GM12878 (cell line): ENCODE measurements at places on chromosomes 4 and X. TPM values are rescaled to one million over a fixed set of nuclear protein-coding genes. Genes with fewer than 3 reads are reported as not detected.

CXCL8 gene
- 0.09 TPM in 1 of 2 replicates, not detected in the other for polyA plus RNA-seq

SGMS2 gene
- polyA plus RNA-seq = not detected in 2 replicates

FGFBP1 gene
- not detected in 2 replicates for polyA plus RNA-seq

GYG2 gene
- not detected in 2 replicates for polyA plus RNA-seq

NEIL3 gene
- 13.3 and 13.5 TPM in 2 replicates for polyA plus RNA-seq

SLC10A7 gene
- 11.1 and 12.1 TPM in 2 replicates for polyA plus RNA-seq

IDH3G gene
- 96.5 and 106 TPM in 2 replicates for polyA plus RNA-seq

LNX1 gene
- 0.72 and 1.0 TPM in 2 replicates for polyA plus RNA-seq

PABPC4L gene
- not detected in 2 replicates for polyA plus RNA-seq

FAM114A1 gene
- 2.5 and 3.1 TPM in 2 replicates for polyA plus RNA-seq

MCUB gene
- 51.2 and 57.5 TPM in 2 replicates for polyA plus RNA-seq

HS3ST1 gene
- 0.35 and 0.86 TPM in 2 replicates for polyA plus RNA-seq

PPBP gene
- not detected in 2 replicates for polyA plus RNA-seq

GPR50 gene
- polyA plus RNA-seq = 0.08 TPM in 1 of 2 replicates, not detected in the other

SMARCA1 gene
- polyA plus RNA-seq = 0.08 and 0.09 TPM in 2 replicates

TADA2B gene
- 1.1 and 1.5 TPM in 2 replicates for polyA plus RNA-seq

BDH2 gene
- polyA plus RNA-seq = 33.1 and 33.5 TPM in 2 replicates

CHRDL1 gene
- polyA plus RNA-seq = 0.11 and 0.23 TPM in 2 replicates

PRKG2 gene
- polyA plus RNA-seq = not detected in 2 replicates

OR13H1 gene
- polyA plus RNA-seq = not detected in 2 replicates

OTUD6A gene
- polyA plus RNA-seq = not detected in 2 replicates

VCX3A gene
- not detected in 2 replicates for polyA plus RNA-seq

SHOX gene
- not detected in 2 replicates for polyA plus RNA-seq

PIN4 gene
- 36.1 and 38.4 TPM in 2 replicates for polyA plus RNA-seq

FAM47A gene
- not detected in 2 replicates for polyA plus RNA-seq

NEXMIF gene
- 1.4 and 1.5 TPM in 2 replicates for polyA plus RNA-seq

TDO2 gene
- polyA plus RNA-seq = 0.24 TPM in 1 of 2 replicates, not detected in the other

LRIT3 gene
- 0.04 TPM in 1 of 2 replicates, not detected in the other for polyA plus RNA-seq

HS6ST2 gene
- polyA plus RNA-seq = not detected in 2 replicates

EREG gene
- polyA plus RNA-seq = not detected in 2 replicates

CT47B1 gene
- not detected in 2 replicates for polyA plus RNA-seq

USP27X gene
- polyA plus RNA-seq = 0.05 and 0.09 TPM in 2 replicates

DMD gene
- polyA plus RNA-seq = 5.2 and 5.6 TPM in 2 replicates

PALLD gene
- 2.2 and 2.7 TPM in 2 replicates for polyA plus RNA-seq

C1QTNF7 gene
- not detected in 2 replicates for polyA plus RNA-seq

PAGE2 gene
- polyA plus RNA-seq = not detected in 2 replicates
